ENCODE measurements at places on chromosomes 11 and 22.

DNA sequence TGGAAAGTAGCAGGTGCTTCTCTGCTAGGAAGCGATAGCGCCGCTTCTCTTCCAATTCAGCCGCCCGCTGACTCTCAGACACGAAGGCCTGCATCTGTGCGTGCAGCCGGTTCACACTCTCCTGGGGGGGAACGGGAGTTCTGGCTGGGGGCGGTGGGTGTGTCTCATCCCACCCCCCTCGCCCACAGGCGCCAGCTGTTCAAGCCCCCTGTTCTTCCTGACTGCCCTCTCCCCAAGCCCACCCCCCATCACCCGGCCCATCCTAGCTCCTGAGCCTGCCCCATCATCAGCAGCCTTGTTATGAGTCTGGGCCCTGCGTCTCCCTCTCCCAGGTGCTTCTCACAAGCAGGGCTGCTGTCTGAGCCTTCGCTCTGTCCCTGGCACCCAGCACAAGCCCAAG, 13.1 kb upstream of the SLC16A8 start:
- no peak for DNase-seq

GRCh38 chr11:118342503-118343161, at the start of gene CD3D:
CD3D (minus strand) TSS chr11:118342705; CDS start chr11:118342607, 98 bp downstream.
- DNase-seq = no peak

DNA sequence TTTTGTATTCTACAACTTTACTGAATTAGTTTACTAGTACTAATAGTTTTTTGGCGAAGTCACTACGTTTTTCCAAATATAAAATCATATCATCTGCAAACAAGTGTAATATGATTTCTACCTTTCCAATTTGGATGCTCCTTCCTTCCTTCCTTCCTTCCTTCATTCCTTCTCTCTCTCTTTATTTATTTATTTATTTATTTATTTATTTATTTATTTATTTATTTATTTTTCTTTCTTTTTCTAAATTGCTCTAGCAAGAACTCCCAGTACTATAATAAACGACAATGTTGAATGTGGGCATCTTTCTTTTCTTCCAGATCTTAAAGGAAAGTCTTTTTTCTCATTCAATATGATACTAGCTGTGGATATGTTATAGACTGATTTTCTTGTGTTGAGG, 656.0 kb upstream of the LUZP2 start:
- DNase-seq = no peak

DNA sequence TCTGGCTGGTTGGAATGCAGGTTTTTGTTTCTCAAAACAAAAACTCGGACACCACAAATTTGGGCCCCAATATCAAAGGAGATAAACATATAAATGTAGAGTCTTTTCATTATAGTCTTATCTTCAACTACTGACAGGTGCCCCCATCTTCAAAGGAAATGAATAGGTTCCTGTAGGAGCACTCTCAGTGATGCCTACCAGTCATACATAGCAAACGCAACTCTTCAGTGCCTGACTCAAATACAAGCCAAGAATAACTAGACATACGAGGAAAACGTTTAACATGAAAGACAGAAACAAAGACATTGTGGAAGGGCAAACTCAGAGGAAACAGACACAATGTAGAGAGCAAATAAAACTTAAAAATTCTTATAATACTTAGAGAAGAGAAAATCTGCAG, 13.9 kb downstream of the KDM4D start:
- DNase-seq = no peak

- peak; percentile 66 for DNase-seq
These were observed 28.9 kb downstream of the THOC5 start for GRCh38 chr22:29524442-29525191.

DNA sequence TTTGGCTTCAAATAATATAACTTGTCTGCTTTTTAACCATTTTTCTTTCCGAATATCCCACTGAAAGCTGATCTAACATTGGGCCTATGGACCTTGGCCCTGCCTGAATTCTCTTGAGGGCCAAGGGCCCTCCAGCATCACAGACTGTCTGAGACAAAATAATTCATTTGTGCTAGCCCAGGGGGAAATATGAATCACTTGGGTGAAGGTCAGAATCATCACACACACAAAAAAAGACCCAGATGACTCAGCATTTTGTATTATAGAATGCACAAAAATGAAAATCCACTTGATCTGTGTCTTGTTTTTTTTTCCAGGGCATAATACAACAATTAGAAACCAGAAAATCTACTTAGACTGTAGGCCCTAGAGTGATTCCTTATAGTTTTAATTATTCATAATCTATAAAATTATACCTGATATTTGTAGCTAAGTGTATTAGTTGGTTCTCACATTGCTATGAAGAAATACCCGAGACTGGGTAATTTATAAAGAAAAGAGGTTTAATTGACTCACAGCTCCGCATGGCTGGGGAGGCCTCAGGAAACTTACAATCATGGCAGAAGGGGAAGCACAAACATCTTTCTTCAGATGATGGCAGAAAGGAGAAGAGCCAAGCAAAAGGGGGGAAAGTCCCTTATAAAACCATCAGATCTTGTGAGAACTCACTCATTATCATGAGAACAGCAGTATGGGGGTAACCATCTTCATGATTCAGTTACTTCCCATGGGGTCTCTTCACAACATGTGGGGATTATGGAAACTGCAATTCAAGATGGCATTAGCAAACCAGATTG, 15.6 kb upstream of the RDX start:
- no peak for DNase-seq

- no peak for DNase-seq
These were observed 5.1 kb downstream of the USP35 start for GRCh38 chr11:78193806-78194205.

DNA sequence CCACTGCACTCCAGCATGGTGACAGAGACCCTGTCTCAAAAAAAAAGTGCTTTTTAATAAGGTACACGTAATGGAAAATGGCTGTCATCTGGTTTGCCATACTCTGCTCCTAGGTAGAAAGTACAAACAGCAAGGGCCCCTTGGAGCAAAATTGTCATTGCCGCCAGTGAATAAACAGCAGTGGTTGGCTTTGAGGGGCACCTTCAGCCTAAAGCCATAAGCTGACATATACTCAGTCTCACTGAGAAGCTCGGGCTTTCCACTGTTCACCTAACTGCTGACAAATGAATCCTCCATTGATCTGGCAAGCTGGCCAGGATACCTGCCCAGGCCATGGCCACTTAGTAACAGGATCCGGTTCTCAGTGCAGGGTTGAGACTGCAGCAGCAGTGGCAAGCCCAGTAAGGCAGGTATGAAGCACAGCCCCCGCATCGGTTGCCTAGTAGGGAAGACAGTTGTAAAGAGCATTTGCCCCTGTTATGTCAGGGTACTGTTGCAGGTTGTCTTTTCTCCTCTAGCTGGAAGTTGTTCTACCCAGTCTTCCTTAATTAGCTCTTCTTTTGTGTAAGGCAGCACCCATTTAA, 38.8 kb downstream of the MARK2 start:
- DNase-seq = no peak

- peak; percentile 65 for DNase-seq
These were observed 59.1 kb downstream of the IGLL1 start for GRCh38 chr22:23520863-23521440.
